CD4-positive, alpha-beta memory T cell (primary cell): ENCODE measurements at places on chromosomes 2 and 18. TPM values are rescaled to one million over a fixed set of nuclear protein-coding genes. Genes with fewer than 3 reads are reported as not detected.

TDRD15 gene
- 0.06 TPM for total RNA-seq

RUFY4 gene
- 0.81 TPM for total RNA-seq

REG1B gene
- not detected for total RNA-seq

TLX2 gene
- 0.53 TPM for total RNA-seq

KANSL1L gene
- total RNA-seq: 12.1 TPM

IGFBP2 gene
- total RNA-seq: not detected

ANKRD36B gene
- 76.6 TPM for total RNA-seq

SLC19A3 gene
- not detected for total RNA-seq

ACMSD gene
- not detected for total RNA-seq

NEU4 gene
- not detected for total RNA-seq

CFAP53 gene
- total RNA-seq: 1.6 TPM

LYG2 gene
- total RNA-seq: not detected

MYL1 gene
- not detected for total RNA-seq

LYG1 gene
- 3.3 TPM for total RNA-seq

PPIG gene
- total RNA-seq: 79.2 TPM

DLGAP1 gene
- total RNA-seq: 0.67 TPM

LOXHD1 gene
- not detected for total RNA-seq

SPATA3 gene
- not detected for total RNA-seq

RAX gene
- total RNA-seq: not detected

CCDC141 gene
- 8.2 TPM for total RNA-seq

BMP10 gene
- total RNA-seq: not detected

ABCB11 gene
- not detected for total RNA-seq

DYSF gene
- 0.49 TPM for total RNA-seq

FAM136A gene
- total RNA-seq: 27.4 TPM

SKA1 gene
- 0.47 TPM for total RNA-seq

TOGARAM2 gene
- total RNA-seq: 1.8 TPM

EFHD1 gene
- total RNA-seq: 1.5 TPM

PJVK gene
- total RNA-seq: 4.1 TPM

IL36A gene
- not detected for total RNA-seq

C2orf78 gene
- not detected for total RNA-seq

LOXL3 gene
- 0.25 TPM for total RNA-seq

GPR39 gene
- total RNA-seq: not detected

MCEE gene
- 27.1 TPM for total RNA-seq

TGFA gene
- 4.2 TPM for total RNA-seq

GALNT1 gene
- total RNA-seq: 27.9 TPM

DIPK1C gene
- not detected for total RNA-seq

C2orf80 gene
- not detected for total RNA-seq

TUBA3E gene
- not detected for total RNA-seq

RNF152 gene
- 0.06 TPM for total RNA-seq

C1D gene
- 12.4 TPM for total RNA-seq

CYTIP gene
- 248 TPM for total RNA-seq

SCTR gene
- not detected for total RNA-seq

CDC42EP3 gene
- 60.9 TPM for total RNA-seq

FAM117B gene
- 26.2 TPM for total RNA-seq

ZNF638 gene
- 167 TPM for total RNA-seq

FSHR gene
- not detected for total RNA-seq

OSBPL1A gene
- 3.5 TPM for total RNA-seq
